Bronchial epithelial cell (primary cell): ENCODE measurements at places on chromosomes 4 and X. TPM values are rescaled to one million over a fixed set of nuclear protein-coding genes. Genes with fewer than 3 reads are reported as not detected.

DNA sequence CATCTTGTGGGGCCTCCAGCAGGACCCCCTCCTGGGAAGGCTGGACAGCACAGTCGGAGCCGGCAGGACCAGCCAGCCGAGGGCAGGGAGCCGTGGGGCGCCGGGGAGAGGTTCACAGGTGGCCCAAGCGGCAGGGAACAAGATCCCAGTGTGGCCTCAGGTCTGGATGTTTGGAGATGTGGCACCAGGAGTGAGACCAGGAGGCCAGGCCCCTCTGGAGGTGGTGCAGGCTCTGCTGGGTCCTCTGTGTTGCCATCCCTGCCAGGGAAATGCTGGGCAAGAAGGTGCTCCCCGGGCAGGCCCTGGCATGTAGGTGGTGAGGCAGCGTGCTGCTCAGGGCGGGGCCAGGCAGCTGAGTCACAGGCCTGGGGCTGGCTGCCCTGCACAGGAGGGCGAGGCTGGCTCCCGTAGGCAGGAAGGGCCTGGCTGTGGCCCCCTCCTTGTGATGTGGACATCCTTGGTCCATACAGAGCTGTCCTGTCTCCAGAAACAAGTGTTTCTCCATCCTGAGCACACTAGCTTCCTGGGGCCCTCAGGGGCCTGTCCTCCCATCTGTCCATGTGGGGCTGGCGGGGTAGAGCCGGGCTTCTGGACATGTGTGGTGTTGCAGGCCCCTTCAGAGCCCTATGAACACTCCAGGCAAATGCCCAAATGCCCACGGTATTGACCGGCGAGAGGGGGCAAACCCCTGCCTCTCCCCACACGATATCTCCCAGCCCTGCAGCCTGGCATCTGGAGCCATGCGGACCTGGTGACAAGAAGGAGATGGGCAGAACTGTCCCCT lies 4.8 kb upstream of the HGFAC start:
- peak; percentile 90 for DNase-seq

Gene GAGE1
- total RNA-seq: not detected in 2 replicates

Gene DDX53
- total RNA-seq: not detected in 2 replicates

Gene ARSD
- total RNA-seq: 11.8 and 29.6 TPM in 2 replicates

DNA sequence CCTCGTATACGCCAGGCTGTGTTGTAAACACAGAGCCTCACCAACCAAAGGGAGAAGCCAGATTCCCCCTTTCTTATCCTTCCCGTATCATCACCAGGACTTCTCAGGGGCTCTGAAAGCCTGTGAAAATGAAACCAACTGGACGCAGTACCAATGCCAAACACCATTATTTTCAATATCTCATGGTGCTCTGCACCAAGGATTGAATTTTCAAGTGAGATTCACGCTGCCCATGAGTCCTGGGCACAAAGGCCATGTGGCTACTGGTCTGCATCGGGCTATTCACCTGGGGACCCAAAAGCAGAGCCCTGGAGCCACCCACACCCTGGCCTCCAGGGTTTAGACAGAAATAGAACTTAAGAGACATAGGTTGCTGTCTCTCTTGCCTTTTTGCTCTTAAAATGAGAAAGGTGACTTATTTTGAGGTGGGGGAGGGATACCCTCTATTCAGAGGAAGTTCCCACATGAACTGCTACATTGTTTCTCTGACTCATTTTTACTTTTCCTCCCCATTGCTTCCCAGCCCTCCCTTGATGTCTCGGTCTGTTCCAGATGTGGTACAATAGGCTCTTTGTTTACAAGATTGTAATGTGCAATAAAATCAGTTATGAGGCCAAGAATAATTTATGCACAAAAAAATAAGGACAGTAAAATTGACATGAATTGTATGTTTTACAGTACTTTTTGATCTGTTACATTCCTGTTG lies 55.4 kb downstream of the MAML3 start:
- DNase-seq: peak; percentile 52

DNA sequence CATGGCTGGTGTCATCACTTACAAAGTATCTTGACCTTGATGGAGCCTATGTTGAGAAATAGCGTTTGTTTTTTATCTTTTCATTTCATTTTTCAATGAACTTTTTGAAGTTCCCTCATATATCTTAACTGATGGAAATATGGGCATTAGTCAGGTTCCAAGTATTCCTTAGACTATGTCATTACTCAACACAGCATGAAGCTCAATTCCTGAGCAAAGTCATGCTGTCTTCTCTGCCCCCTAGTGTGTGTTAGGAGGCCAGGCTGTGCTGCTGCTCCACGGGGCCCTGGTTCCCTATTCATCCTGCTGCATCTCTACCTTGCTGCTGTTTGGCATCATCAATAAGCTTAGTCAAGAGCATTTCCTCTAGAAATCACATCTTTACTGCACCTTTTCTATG lies 40.9 kb downstream of the GPR143 start:
- peak; percentile 35 for DNase-seq

Gene PRRG3
- not detected in 2 replicates for total RNA-seq

GRCh38 chr4:185018834-185019455 lies 655 bp downstream of the HELT start:
- no peak for DNase-seq

- DNase-seq: peak; percentile 34
Measured at GRCh38 chr4:104393655-104394324, 100.9 kb downstream of the CXXC4 start.

Gene TEX13C
- total RNA-seq: not detected in 2 replicates

DNA sequence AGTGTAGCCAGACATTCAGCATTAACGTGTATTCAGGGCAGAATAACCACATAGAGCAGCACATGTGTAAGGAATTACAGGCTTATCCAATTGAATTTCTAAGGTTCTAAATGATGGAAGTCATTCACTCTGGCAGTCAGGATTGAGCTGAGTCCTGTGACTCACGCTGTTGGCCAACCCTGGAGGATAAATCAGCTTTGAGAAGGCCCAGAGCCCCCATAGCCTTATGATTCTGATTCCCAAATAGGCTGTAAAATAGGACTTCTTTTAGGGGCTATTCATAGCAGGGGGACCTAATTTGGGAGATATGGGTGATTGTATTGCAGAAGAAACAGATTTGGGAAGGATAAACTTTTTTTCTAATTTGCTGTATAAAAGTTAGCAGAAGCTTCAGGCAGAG lies 8.1 kb upstream of the HPF1 start:
- peak; percentile 17 for DNase-seq

Gene SFRP2
- total RNA-seq: not detected in 2 replicates

Gene STOX2
- total RNA-seq: 1.3 and 2.4 TPM in 2 replicates

GRCh38 chrX:96776966-96777365 lies 92.3 kb downstream of the DIAPH2 start:
- no peak for DNase-seq

DNA sequence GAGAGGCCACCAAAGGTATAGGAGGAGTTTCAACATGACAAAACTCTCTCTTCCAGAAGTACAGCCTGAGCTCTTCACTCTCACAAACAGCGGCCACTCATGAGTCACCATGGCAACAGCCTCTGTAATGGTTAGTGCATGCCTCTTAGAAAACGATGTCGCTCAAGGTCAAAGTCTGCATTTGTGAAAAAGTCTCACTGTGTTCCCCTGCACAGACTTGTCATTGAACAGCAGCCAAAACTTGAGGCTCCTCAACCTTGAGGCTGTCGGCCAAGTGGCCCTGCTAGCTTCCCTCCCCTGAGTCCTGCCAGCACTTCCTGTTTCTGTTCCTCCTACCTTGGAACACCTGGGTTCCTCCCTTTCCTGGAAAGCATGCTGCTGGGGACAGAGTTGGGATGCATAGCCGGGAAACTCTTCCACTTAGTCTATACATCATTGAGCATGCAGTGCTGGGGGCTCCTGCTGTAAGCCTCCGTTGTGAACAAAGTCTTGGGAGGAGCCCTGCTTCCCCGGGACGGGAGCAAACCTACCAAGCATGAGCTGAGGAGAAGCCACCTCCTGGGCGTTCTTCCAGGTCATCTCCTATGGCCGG lies 66.6 kb downstream of the ING2 start:
- DNase-seq: peak; percentile 67

DNA sequence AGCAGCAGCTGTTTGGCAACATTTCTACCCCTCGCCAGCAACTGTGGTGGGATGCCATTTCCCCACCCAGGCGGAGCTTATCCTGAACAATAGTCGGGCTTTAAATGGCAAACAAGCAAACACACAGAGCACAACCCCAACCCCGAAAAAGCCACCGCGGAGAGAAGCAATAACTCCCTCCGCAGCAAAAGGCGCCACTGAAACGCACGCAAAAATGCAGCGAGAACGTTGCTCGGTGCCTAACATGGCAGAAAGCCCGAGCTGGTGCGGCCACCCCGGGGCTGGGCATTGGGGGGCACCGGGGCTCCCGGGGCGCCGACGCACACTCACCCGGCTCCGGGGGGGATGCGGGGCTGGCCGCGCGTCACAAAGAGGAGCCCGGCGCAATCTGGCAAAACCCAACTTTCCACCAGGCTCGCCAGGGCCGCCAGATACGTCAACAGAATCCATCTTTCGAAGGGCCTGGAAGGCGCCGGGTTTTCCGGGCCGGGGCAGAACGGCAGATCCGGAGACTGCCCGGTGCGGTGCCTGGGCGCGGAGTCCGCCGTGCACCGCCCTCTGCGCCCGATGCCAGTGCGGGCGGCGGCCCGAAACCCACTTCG lies 818 bp downstream of the RAI2 start:
- no peak for DNase-seq

Gene PCDH11X
- not detected in 2 replicates for total RNA-seq

DNA sequence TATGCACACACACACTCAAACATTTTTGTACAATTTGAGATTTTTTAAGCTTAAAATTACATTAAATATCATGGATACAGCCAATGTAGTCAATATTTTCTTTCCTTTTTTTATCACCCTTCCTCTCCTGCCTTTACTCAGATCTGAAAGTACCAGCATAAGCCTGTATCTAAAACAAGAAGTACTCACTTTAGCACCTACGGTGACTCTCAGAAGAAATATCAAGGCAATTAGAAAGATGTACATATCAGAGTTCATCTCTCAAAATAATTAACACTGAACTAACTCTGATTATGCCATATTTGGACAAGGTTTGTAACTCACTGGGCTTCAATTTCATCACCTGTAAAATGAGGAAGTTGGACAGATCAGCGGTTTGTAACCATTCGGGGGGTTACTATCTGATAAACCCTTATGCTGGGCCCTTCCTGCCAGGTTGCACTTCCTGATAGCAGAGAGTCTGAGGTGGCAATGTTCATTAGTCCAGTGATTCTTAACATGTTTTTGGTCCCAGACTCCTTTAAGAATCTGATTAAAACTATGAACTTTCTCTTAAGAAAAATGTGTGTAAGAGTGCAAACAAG lies 5.7 kb upstream of the GPR174 start:
- DNase-seq: no peak

- no peak for DNase-seq
Measured at GRCh38 chrX:78064152-78064551, 39.9 kb upstream of the PGK1 start.

- DNase-seq: peak; percentile 62
Measured at GRCh38 chr4:104826171-104826570, 320.5 kb upstream of the TET2 start.

Gene TDO2
- 0.38 TPM in 1 of 2 replicates, not detected in the other for total RNA-seq

Gene RAPGEF2
- 34.4 and 37.6 TPM in 2 replicates for total RNA-seq

- no peak for DNase-seq
Measured at GRCh38 chr4:17241835-17242234, 270.1 kb downstream of the QDPR start.

- DNase-seq: no peak
Measured at GRCh38 chr4:71771613-71772012, 12.3 kb downstream of the GC start.

Gene IGFBP7
- 89.9 and 92.9 TPM in 2 replicates for total RNA-seq

Gene PGAM4
- not detected in 2 replicates for total RNA-seq

GRCh38 chr4:96637971-96638412 lies 798.1 kb downstream of the PDHA2 start:
- no peak for DNase-seq

DNA sequence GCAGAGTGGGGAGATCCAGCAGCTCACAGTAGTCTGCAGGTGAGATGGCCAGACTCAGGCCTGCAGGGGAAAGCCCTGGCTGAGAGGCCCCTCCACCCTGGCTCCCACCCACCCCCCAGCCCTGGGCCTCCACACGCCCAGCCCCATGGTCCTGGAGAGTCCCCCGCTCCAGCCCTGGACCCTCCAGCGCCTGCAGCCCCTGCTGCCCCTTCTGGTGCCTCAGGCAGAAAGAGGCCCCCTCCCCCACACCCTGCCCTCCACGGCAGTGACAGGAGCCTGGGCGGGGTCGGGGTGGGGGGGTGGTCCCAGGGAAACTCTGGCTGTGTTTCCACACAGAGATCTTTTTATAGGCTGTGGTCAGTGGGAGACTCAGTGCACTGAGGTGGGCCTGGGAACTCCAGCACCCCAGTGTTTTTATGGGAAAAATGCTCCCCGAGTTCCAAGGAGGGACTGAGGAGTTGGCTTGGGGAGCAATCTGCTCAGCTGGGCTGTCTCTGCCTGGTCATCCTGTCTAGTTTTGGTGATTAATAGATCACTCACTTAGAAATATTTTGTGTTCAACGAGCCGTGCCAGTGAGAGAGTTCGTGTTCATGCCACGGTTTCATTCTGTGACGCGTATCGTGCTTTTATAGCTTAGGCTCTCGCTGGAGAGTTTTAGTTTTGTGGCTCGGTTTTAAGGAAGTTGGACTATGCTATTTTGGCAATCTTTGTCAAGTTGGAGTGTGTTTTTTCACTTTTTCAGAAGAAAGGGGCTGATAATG lies 53.1 kb upstream of the HGFAC start:
- peak; percentile 81 for DNase-seq

- DNase-seq: no peak
Measured at GRCh38 chr4:112898357-112899141, 150.9 kb upstream of the ANK2 start.

GRCh38 chrX:9390693-9391368 lies 74.0 kb upstream of the TBL1X start:
- no peak for DNase-seq

GRCh38 chr4:33453436-33453835 lies 2733.3 kb downstream of the PCDH7 start:
- no peak for DNase-seq

Gene SUPT20HL2
- total RNA-seq: not detected in 2 replicates

DNA sequence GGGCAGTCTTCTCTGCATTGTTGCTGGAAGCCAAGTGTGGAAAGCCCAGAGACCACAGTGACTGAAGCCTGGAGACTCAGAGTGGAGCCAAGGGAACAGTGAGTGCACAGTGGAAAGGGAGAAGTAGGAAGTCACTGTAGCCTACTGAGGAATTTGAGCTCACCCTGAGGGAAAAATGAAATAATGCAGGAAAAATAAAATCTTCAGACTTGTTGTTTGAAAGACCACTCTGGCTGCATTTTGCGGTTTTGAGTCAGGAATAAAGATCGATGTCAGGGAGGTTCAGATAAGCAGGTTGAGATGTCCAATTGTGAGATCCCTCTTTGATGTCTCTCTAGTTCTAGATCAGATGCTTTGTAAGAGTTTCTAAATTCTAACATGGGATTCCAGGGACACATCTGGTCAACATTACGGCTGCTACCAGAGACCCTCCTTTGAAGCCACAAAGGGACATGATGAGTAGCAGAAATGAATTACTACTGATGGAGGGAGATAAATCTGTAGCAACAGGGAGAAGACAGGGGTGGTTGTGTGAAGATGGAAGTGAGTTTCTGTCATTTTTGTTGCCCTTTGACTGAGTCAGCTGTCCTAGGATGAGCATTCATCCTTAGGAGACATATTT lies 8.4 kb downstream of the ADH4 start:
- DNase-seq: no peak
